Right lung (tissue), 10 donors: ENCODE measurements at places on chromosomes 13 and 19.

- peak; percentile 53 for DNase-seq
Observed at GRCh38 chr13:20989656-20990321, 71.6 kb downstream of the LATS2 start.

- no peak for DNase-seq
Observed at GRCh38 chr13:48448285-48448958, 35.5 kb upstream of the LPAR6 start.

DNA sequence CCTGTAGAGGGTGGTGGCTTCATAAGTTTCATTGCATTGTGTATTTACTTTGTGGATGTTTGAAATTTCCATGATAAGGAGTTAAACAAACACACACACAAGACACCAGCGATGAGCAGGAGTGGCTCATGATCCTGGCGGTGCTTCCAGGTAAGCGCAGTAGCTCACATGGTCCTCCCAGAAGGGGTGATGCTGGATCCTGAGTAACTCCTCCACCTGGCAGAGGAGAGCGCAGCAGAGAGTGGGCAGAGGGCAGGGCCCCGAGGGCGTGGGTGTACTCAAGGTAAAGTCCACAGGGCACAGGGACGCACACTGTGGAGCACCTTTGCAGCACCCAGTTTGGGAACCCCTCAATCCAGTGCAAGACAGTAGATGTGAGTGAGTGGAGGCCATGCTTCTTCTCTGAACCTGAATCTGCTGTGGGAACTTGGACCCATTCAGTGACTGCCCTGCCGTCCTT is 54.0 kb downstream of the RFX2 start:
- DNase-seq, result no peak

GRCh38 chr13:42876887-42877545 is 95.6 kb downstream of the FAM216B start:
- no peak for DNase-seq

DNA sequence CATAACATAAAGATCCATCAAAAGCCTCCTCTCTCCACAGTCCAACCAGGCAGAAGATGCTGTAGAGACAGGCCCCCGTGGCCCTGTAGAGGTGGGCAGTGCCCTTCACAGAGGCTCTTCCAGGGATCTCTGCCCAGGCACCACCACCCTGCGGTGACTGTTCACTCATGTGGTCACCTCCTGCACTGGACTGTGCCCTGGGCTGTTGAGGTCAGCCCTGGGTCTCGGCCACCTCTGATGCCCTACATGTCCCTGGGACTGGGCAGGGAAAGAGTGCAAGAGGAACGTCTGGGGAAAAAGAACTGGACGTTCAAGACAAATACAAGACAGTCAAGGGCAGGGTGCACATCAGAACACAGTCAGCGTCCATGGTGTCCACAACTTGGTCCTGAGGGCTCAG is 22.3 kb downstream of the PEPD start:
- DNase-seq, result no peak

DNA sequence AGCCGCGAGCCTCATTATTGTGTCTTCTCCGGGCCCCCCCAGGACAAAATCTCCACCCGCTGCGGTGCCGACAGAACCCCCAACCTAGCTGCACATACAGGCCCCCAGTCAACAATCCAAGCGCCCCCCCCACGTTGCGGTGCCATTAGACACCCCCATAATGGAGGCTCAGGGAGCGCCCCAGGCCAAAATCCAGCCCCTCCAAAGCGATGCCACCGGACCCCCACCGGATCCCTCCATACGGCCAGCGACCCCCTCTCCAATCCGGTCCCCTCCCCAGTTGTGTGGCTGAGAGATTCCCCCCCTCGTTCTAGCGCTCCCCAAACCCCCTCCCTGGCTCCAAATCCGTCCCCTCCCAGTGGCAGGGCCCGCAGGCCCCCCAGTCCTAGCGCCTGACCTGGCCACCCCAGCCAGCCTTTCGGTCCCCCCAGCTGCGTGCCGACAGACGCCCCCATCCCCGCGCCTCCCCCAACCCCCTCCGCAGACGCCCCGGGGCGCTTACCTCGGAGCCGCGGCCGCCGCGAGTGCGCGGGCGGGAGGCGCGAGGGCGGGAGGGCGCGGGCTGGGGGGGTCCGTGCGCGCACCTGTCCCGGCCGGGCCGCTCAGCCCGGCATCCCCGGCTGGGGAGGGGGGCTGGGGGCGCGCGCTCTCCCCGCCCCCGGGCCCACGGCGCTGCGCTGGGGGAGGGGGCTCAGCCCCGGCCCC is 21.6 kb upstream of the SEMA6B start:
- DNase-seq, result no peak

DNA sequence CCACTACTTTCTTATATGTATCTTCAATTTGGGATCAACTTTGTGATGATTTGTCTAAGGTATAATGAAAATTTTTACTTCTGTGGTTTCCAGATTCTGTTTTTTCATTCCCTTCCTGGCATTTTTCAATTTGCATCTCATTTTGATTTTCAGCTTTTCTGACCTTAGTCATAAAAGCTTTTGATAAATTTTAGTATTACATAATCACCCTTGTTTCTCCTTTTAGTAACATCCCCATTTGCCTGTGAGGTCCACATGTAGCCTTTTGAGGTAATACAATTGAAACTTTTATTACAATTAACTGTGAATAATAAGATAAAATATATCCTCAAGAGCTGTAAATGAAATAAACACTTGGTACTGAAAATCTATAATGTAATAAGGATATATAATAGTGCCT is 31.2 kb downstream of the LACC1 start:
- DNase-seq, result no peak

DNA sequence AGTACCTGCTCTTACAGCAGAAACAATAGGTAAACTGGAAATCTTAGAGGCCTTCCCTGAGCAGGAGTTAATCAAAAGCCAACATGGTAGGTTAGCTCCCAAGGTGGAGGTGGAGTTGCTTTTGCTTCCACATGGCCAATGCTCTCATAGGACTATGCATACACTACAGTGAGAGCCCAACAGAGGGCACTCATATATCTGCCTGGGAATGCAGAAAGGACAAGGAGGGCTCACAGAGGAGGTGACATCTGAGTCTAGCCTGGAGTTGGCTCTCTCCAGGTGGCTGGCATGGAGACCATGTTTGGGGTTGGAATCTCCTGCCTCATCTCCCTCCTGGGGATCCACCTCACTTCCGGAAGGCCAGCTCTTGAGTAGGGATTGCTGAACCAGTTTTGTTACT is 34.6 kb downstream of the ATP8A2 start:
- DNase-seq, result no peak

DNA sequence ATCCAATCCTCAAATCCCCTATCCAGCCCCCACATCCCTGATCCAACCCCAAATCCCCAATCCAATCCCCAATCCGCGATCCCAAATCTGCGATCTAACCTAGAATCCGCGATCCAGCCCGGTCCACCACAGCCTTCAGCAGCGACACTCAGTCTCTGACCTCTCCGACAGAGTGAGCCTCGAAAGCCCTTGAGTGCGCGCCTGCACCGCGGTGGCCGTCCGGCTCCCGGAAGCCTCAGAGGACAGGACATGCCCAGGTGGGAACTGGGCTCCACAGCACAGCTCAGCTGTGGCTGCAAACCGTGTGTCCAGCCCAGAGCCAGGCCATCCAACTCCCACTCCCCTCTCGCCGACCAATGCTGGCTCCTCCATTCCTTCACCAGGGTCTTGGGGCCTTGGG is 48.8 kb upstream of the C1QTNF9B start:
- no peak for DNase-seq

GRCh38 chr19:41434450-41434849 is 5.3 kb downstream of the DMAC2 start:
- no peak for DNase-seq

GRCh38 chr19:50870417-50871089 is 2.7 kb upstream of the KLK2 start:
- DNase-seq, result no peak

DNA sequence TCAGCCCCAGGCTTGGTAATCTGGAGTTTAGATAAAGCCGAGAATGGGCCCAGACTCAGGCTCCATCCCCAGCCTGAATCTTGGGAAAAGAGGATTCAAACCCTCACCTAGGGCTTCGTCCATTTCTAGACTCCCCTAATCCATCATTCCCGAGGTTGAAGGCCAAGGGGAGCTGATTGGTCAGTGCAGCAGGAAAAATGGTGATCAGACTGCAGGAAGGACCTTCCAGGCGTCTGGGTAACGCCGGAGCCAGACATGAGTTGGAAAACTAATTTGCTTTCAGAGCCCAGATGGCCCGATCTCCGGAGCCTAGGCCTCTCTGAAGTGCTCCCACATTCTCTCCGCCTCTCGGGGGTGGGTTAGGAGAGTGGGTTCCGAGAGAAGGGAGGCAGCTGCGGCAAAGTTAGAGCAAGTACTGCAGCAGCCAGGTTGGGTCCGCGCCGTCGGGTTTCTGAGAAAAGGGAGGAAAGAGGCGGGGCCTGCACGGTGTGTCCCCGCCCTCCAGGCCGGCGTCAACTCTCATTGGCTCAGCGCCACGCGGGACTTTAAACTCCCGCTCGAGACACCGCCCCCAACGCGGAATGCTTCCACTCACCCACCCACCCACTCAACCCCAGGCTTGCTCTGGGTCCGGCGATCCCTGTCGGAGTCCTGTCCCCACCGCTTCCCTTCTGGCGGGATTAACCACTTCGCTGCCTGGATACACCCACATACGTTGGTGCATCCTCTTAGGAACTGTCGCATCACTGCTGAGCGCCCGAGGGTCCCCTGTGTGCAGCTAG is 788 bp upstream of the RTBDN start:
- no peak for DNase-seq
